Activated naive CD4-positive, alpha-beta T cell treated with anti-CD3 and anti-CD28 coated beads, Interleukin-2, amount 50 U/mL, for 16 hours (primary cell): ENCODE measurements at places on chromosomes 3 and 15.

GRCh38 chr15:88727439-88727838 lies 75.8 kb upstream of the ACAN start:
- DNase-seq = no peak

DNA sequence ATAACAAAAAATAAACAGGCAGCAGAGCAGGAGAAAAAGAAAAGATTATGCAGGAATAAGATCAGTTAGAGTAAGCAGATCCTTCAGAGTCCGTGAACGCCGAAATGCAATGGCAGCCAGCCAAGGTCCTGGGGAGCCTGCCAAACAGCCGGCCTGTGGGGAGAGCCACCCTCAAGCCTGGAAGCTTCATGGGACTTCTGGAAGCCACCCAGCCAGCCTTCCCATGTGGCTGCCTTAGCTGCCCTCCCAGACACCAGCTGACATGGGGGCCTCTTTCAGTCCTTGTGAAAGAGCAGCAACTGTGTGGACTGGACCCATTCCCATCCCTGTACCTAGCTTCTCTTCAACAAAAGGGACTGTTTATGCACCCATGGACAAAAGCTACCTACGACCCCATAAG lies 64.9 kb upstream of the RAD18 start:
- no peak for DNase-seq

DNA sequence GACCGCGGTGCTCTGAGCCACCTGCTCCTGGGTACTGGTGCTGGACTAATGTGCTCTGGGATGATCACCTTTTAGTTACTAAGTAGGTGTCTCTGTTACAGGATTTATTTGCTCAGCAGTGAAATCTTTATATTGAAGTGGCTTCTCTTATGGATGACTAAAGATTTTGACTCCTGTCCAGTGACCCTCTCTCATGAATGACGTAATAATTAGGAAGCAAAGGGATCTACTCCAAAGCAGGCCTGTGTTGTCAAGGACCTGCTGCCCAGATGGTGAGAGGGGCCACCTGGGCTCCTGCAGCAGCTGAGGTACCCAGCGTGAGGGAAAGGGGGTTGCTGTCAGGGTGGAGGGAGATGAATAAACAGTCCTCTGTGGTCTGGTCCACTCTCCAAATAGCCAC lies 263.6 kb downstream of the GABRG3 start:
- DNase-seq = no peak

DNA sequence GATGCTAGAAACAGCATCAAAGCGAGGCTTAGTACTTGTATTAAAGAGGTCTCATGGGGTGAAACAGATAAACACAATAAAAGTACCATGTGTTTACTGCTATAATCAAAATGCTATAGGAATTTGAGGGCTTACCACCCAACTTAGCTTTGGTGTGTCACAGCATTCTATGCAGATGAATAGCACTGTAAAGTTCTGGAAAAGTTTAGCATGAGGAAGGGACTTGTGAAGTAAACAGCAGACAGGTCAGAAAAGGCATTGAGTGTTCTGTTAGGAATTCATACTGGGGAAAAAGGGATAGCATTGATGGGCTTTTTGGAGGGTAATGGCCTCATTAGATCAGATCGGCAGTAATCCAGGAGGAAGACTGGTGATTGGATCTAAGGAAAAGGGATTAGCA lies 505.3 kb downstream of the NLGN1 start:
- no peak for DNase-seq

DNA sequence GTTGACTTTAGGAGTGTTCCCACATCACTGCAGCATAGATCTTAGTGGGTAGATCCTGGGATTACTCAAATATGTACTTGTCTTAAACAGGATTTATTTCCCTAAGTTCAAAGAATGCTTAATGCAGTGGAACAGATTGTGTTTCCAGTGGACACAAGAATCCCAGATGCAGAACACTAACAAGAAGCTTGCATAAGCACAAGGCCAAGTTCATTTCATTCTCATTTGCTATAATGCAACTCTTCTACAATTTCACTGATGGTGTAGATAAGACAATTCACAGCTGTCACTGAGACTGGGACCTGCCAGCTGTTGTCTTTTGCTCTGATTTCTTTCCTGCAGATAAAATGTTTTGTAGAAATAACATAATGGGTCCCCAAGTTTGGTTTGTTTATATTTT lies 225.6 kb downstream of the NFKBIZ start:
- DNase-seq = no peak

- no peak for DNase-seq
Observed at GRCh38 chr15:23761386-23761785, 74.3 kb upstream of the NDN start.

DNA sequence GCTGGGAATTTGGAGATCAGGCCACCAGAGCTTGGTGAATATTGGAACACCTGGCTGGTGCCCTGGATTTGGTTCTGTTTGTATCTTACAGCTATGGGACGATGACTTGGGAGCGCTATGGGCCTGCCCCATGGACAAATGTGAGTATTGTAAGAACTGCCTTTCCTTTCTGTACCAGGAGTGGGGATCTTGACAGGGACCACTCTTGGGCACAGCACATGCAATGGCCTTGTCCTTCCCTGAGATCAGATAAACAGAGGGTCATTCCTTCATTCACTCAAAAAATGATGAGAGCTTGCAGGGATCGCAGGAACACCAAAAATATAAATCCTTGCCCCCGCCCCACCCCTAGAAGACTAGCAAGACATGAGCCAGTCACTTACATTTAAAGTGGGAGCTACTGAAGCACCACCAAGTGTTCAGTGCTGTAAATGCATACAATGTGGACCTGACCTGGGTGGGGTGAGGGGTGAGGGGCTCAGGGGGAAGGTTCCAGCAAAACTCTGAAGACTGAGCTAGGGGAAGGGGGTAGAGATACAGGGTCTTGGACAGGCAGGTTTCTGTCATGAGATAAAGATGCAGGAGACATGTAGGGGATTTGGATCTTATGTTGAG lies 2.7 kb upstream of the CRELD1 start:
- no peak for DNase-seq

DNA sequence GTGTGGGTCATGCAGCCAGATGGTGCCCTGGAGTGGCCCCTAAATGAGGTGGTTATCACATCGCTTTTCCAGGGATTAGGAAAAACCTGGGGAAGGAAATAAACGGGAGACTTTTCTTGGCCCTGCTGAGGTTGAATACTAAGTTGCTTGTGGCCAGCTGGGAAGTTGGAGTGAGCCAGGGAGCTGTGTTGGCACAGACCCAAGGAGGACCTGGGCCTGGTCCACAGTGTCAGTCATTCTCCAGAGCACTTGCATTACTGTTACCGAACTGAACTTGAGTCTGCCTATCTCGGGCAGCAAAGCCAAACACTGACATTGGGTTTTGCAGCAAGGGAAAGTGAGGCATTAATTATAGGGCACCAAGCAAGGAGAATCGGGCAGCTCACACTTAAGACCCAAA lies 339.0 kb downstream of the GABRB3 start:
- DNase-seq = no peak

- DNase-seq = no peak
Observed at GRCh38 chr3:78857494-78858111, 910.2 kb downstream of the ROBO1 start.

GRCh38 chr15:80577552-80578205 lies 117.4 kb upstream of the ABHD17C start:
- no peak for DNase-seq

- DNase-seq = no peak
Observed at GRCh38 chr15:86333819-86334218, 254.1 kb downstream of the AGBL1 start.

GRCh38 chr15:69154684-69155083 lies 5.8 kb upstream of the GLCE start:
- no peak for DNase-seq

- no peak for DNase-seq
Observed at GRCh38 chr3:192514081-192514753, 213.1 kb downstream of the FGF12 start.

DNA sequence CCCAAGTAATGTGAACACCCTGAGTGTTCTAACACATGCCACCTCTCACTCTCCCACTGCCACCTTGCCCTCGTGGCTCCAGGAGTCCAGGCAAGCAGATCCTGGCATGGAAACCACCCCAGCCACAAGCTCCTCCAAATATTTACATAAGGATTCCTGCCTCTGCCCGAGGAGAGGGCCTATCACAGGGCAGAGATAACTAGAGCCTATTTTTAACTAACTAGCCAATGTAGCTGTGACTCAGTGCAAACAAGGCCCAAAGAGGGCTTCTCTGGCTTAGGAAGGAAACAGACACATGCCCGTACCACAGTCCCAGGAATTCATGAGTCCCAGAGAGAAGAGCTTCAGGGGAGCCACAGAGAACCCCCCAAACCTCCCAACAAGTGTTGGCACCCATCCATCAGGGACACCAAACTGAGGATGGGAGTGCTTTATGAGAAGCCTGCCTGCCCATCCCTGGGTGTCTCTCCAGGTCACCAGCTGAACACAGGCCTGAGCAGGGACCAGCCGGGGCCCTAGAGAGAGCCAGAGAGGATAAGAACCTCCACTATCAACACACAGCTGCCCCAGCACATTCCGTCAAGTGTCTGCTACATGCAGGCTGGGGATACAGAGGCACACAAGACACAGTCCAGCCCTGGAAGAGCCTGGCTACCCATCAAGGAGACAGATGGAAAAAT lies 9.2 kb downstream of the FYCO1 start:
- DNase-seq = no peak

- no peak for DNase-seq
Observed at GRCh38 chr3:133535971-133536881, 37.3 kb upstream of the CDV3 start.

- peak; percentile 68 for DNase-seq
Observed at GRCh38 chr3:111541911-111542483, at the start of gene CD96. Gene CD96, plus strand, starts transcription at chr3:111542197. Its CDS starts 52 bp downstream, at chr3:111542249.

DNA sequence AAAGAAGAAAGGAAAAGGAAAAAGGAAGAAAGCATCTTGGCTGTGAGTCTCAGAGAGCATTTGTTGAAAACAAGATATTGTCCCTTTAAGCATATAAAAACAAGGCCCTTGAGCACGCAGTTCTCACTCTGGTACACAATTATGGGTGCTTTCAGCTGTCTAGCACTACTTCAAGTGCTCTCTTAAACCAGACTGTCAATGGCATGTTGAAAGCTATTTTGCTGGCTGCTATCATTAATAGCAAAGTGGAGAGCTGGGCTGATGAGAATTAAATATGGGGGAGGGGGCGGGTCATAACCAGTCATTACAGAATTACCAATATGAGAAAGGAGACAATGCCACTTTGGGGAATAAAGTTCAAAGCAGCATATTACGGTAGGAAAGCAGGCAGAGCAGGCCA lies 9.3 kb downstream of the TLE3 start:
- no peak for DNase-seq

DNA sequence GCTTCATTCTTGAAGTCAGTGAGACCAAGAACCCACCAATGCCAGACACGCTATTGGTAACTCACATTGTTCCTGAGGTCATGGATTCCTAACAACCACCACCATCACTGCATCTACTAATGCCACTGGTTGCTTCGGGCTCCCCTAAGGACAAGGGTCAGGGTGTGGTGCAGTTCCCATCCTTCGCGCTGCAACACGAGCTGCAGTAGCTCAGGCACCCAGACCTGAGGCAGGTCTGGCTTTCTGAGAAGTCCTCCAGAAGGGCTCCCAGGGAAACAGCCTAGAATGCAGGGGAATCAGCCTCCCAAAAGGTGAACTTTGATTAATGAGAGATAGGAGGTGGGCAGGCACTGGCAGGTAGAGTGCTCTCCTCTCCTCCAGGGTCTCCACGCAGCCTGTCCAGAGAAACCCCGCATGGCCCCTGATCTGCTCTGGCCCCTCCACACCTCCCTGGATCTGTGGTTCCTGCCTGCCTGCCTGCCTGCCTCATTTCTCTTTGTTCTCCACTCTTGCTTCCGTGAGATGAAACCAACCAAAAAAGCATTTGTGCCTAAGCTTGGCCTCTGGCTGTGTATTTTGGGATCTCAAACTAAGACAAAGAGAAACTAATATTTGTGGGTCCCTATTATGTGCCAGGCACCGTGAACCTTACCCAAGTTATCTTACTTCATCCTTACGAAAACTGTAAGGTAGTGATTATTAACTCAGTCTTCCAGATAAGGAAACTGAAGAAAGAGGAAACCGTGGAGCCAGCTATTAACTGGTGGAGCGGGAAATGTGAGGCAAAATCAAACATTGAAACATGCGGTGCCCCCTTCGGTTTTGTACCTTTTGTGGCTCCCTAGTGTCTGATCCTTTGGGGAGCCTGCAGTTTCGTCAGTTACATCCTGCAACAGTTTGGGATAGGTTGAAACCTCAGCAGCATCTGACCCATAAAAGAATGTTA lies 43.9 kb upstream of the USP3 start:
- DNase-seq = no peak

- DNase-seq = no peak
Observed at GRCh38 chr3:22474706-22475445, 723.9 kb upstream of the ZNF385D start.

DNA sequence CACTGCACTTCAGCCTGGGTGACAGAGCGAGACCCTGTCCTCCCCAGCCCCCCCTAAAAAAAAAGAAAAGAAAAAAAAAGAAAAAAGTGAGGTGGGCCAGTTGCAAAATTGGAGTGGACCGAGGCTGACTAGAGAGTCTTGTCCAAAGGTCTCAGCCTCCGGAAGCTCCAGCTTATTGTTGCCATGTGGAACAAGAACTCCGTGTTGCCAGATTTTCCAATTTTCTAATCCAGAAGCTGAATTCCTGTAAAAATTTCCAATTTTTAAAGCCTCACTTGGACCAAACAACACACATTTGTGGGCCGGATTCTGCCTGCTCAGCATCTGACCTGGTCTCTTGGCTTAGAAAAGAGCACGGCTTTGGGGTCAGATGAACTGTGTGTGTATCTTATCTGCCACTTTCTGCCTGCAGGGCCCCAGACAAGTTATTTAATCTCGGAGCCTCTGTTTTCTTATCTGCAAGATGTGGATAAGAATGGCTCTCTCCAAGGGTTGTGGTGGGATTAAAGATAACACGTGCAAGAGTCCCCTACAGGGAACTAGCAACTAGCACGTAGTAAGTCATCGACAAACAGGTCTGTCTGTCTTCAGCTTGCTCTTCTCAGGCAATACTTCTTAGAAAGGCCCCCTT lies 73.7 kb upstream of the TLE3 start:
- DNase-seq = no peak

DNA sequence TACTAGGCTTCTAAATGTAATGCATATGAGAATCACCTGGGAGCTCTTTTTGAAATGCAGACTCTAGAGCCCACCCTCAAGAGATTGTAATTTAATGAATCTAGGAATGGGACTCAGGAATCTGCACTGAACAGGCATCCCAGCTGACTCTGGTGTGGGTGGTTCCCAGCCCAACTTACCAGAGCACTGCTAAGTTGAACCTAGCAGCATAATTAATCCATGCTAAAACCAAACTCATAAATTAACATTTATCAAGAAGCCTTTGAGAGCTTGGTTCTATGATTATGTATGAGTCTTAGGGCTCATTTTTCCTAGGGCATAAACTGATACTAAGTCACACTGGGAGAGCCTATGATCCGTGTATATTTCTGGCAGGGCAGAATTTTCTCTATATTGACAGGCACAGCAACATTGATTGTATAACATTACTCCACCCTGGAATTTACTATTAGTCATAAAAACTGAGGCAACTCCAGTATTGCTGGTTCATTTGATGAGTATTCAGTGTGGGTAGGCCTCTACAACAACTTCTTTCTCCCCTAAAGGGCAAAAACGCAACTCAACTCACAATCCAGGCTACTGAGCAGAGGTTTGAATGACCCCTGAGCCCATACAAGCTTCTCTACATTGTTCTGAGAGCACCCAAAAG lies 10.7 kb upstream of the CSTA start:
- DNase-seq = no peak

- no peak for DNase-seq
Observed at GRCh38 chr15:56978898-56979662, 60.6 kb downstream of the TCF12 start.

GRCh38 chr3:186798239-186798874 lies 7.9 kb downstream of the RFC4 start:
- DNase-seq = no peak
